Right ventricle myocardium superior (tissue), 1 donor: ENCODE measurements at places on chromosomes 3 and 15.

DNA sequence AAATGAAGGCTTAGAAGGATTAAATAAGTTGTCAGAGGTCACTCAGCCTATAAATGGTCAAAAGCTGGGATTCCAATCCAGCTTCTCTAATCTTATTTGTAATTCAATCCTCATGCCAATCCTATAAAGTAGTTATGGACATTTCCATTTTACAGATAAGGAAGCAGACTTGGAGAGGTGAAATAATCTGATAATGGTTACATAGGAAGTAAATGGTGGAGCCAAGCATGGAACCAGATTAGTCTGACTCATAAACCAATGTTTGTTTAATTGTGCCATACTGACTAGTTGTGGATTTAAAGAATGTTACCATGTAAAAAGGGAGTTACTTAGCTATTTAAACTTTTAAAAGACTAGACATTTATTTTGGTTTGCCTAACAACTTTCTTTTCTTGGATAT is 59.7 kb downstream of the KCNAB1 start:
- DNase-seq: no peak

DNA sequence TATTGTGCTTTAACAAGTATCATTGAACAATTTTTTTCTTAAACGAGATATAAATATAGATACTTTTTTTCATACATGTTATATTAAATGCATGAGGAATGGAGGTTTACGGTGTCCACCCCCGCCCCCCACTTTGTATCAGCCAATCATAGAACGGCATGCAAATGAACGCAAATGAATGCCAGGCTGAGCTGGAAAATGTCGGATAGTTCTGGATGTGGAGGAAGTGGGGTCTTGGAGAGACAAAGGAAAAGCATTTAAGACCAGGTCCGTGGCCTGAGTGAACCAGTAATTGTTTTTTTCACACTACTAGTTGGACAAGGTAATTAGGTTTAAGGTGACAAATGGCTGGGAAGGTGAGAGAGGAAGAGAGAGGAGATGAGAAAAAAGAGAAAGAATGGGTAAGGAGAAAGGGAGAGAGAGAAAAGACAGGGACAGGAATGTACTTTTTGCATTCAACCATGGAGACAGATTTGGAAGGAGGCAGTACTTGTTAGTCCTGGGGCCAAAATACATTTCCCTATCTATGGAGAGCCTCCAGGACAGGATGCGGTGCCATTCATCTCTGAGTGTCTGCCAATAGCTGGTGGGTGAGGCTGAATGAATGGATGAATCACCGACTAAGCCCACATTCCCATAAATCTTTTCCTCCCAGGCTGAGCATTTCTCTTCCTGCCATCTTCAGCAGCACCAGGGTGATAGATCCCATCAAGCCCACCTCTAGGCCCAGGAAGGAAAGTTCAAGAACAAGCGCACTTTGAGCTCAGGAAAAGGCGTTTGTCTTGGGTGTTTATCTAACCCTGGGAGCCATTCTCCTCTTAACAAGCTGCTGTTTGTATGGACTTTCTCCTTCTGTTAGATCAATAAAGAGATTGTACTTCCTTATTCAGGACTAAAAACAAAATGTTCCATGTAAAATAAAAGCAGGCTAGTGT is 1.4 kb upstream of the RAD18 start:
- DNase-seq: no peak

DNA sequence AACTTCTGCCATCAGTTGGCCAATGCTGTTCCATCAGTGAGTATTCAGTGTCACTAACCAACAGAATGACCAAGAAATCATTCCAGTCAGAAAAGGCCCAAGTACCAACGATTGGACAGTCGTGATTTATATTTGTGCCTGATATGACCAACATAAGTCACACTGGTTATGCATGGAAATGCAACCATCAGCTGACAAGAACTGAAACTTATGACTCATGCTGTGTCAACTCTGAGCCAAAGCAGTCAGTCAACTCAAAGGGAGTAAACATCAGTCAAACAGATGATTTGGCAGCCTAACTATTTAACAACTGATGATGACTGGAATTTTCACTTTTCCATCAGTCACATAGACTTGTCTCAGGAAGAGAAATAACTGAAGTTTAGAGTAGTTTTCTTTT is 142.4 kb downstream of the ANXA2 start:
- no peak for DNase-seq

DNA sequence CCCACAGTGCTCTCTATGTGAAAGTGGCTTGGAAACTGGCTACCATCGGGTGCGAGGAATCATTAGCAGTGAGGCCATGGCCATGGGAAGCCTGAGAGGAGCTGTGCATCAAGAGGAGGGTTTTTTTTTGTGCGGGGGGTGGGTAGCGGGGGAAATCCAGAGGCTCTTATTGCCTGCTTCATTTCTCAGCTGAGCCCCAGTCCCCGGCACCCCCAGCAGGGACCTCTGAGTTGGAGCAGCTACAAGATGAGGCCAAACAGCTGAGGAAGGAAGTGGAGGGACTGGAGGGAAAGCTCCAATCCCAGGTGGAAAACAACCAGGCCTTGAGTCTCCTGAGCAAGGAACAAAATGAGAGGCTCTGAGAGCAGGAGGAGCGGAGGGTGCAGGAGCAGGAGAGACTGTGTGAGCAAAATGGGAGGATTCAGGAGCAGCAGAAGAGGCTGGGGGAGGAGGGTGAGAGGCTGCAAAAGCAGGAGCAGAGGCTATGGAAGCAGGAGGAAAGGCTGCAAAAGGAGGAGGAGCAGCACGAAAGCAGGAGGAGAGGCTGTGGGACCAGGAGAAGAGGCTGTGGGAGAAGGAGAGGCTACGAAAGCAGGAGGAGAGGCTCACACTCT is 76.7 kb downstream of the ADAMTS7 start:
- DNase-seq: no peak

DNA sequence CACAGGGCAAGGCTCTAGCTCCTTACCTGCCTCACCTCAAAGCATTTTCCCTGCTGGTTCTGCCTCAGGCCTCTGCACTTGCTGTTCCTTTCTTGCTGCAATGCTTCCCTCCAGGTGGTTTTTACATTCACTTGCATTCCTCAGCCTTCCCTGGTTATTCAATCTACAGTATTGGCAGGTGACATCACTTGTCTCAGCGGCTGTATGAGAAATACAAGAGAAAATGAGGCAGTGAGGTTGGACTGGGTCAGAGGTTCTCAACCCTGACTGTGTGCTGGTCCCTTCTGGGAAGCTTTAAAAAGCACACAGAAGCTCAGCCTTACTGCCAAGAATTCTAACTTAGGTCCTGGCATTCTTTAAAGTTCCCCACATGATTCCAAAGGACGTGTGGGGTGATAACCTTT is 26.7 kb downstream of the SIAH2 start:
- no peak for DNase-seq

GRCh38 chr3:32146746-32147211 is 40.4 kb downstream of the GPD1L start:
- DNase-seq: no peak

DNA sequence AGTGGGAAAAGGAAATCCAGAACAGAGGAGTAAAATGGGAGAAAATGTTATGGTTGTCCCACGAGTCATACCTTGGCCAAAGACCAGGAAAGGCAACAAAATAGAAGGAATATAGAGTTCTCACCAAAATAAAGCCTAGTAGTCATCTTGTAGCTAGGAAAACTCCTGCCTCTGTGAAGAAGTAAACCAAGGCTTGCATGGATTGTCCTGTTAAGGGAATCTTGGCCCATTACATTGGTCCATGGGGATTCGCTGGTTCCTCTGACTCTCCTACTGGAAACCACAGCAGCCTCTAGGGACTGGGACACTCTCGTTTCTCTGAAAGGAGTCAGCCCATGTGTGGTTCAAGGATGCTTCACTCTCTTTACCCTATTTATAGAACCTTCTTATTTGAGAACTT is 62.9 kb upstream of the FNDC3B start:
- no peak for DNase-seq

DNA sequence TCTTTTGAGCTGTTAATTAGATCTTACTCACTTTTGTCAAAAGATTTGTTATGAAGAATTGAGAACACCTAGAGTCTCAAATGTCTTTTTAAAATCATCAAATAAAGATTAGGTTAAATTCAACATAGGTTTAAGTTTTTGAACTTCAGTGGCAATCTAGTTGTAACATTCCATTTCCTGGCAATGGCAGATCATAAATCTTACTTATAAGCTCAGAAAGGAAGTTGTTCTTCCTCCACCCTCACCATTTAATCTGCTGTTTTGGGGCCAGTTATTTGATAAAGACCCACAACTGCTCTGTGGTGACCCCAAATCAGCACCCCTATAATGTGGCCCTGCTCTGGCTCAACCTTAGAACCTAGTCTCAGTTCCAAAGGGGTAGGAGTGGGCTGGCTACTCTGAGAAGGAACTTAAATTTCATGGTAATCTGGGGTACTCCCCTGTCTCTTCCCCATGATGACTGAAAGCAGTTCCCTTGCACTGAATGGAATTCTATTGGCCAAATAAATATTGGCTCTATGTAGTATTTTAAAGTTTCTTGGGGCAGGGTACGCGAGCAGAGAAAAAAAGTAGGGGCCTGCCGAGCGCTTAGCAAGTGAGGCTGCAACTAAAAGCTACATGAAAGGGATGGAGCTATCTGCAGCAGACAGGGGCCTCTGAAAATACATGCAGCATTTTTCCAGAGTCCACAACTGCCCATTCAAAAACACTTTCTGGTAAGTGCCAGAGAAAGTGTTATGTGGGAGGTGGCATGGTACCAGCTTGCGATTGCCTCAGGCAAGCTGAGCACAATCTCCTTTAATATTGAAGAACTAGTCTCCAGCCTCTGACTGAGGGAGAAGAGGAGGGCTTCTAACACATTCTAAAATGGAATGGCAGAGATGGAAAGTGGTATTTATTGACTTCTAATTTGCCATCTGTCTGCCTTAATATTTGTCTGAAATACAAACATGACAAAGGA is 103.6 kb upstream of the RASGRP1 start:
- DNase-seq: no peak
